ENCODE measurements at places on chromosomes 2 and 18.

DNA sequence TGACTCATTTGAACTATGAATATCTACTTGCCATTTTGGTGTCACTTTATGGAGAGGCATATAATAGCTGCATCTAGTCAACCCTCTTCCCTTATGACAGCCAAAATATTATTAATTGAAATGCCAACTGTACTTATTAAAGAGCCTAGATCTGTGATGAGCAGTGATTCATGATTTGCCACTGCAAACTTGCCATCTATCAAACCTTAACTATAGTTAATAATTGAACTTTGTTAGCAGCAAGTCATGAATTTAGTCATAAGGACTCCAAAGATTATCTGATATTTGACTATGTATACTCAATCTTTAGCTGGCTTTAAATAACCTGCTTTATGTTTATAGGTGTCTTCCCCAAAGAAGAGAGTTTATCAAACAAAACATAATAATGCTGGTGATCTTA, 116.4 kb upstream of the VWC2L start:
- no peak for DNase-seq

GRCh38 chr2:171793691-171794678, 100.1 kb downstream of the SLC25A12 start:
- DNase-seq: no peak

DNA sequence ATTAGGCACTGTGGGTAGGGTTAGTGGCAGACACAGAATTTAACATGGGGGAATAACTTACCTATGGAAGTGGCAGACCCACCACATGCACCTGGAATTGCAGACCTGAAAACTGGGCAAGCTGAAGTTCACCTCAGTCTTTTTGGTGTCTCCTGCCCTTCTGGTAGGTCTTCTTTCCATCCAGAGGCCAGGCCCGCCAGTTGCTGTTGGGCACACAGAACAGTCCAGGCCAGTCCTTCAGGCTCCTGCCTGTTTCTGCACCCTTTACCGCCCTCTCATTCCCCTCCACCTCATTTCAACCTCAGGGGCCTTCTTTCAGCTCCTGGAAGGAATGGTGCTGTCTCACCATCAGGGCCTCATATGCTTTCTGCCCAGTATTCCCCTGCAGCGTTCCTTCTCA, 358.9 kb upstream of the ETAA1 start:
- DNase-seq: no peak

DNA sequence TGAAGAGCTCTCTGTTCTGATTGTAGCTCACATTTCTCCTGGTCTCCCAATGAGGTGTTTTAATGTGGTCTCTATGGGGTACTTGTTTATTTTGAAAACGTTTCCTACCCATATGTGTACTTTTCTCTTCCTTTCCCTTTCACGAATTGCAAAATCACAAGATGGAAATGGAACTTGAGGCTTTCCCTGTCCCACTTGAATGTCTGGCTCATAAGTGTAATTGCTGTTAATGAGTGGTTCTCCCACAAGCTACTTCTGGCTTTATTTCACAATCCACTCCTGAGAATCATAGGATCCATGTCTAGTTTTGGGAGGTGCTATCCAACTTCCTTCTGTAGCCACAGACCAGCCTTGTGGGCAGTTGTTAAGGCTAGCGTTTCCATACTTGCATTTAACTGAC, 81.1 kb upstream of the CAVIN2 start:
- DNase-seq: peak; percentile 90

DNA sequence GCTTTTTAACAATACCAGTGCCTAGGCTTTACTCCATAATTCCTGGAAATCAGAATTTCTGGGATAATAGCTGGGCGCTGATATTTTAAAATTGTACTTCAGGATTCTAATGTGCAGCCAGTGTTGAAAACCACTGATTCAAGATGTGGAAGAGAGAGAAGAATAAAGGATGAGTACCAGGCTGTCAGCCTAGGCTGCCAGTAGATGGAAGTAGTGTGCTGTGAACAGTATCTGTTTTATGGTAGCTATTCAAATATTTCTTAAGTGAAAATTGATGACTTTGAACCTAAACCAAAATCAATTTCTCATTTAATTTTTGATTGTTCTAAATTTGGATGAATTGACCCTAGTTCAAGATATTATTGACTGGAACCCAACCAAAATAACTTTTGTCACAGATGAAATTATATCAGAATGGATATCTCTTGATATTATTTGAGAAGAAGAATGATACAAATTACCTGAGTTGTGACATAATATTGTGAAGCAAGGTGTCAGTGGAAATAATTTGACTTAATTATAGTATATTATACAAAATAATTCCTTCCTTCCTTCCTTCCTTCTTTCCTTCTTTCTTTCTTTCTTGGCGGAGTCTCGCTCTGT, 88.0 kb downstream of the COMMD1 start:
- DNase-seq: peak; percentile 11

GRCh38 chr2:47404356-47404755, 1.4 kb downstream of the MSH2 start:
- DNase-seq: no peak

DNA sequence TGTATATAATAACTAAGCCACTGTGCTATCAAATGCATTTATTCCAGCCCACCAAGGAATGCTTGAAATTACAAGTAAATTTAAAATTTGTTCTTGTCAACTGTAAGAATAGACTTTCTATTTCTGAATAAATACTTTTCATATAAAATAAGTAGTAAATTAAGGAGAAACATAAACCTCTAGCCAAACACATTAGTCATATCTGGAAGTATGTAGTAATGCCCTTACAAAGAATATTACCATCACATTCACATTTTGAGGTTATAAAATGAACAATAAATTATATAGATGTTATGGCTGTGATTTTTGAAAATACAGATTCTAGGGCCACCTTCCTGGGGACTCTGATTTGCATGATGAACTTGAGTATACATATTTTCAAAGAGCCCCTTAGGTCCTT, 54.7 kb downstream of the SERPINB7 start:
- no peak for DNase-seq

- DNase-seq: no peak
Measured at GRCh38 chr18:74950479-74950878, 258.5 kb downstream of the PTGR3 start.

GRCh38 chr2:143262389-143262788, 133.2 kb downstream of the ARHGAP15 start:
- DNase-seq: no peak

DNA sequence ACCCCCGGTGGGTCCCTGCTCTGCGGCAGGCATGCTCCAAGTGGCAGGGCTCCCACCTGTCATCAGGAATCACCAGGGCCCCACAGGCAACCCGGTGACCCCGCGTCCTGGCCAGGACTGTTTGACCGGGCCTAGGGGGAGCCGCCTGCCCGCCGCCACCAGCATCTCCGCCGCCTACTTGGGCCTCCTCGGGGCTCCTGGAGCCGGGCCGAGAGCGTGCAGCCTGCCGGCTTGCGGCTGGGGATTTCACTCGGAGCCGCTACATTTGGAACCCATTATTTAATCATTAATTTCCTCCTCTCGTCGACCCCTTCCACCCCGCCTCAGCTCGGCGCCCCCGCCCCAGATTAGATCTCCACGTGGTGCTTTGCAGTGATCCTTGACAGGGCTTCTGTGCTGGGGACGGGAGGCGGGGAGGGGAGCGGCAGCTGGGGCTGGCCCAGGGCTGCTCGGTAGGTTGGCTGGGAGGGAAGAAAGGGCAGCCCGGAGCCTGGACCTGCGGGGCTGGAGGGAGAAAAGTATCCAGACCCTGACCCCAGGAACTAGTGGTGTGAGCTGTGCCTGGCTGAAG, 295.4 kb downstream of the CYP26B1 start:
- no peak for DNase-seq

GRCh38 chr2:65700004-65700651, 267.7 kb upstream of the SPRED2 start:
- DNase-seq: no peak

DNA sequence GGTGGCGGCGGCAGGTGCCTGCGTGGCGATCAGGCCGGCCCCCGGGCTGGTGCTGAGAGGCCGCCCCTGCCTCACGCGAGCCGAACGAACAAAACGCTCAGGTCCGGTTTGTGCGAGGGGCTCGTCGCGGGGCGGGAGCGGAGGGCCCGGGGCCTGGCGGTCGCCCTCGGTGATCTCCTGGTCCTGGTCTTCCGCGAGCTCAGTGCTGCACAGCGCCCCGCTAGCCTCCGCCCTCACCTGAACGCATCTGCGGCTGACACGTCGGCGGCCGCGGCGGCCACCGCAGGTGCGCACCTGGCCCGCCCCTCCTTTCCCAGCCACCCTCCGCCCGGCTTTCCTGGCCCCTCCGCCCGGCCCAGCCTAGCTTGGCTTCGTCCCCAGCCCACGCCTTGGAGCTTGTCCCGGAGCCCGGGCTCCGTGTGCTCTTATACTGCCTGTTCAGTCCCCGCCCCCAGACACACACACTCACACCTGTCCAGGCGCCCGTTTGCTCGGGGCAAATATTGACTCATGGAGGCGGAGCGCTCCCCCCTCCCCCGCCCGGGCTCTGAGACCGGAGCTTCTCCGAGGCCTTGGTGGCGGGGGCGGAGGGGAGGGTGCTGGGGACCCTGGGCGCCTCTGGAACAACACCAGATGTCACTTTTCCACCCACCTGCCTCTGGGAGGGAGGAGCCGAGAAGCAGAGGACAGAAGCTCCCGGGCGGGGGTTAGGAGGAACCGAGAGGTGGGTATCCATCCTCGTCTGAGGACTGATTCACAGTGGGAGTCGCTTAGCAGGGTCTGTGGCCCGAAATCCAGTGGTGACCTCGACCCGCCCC, 8.6 kb upstream of the CRYBA2 start:
- no peak for DNase-seq

GRCh38 chr2:201419057-201419635, 32.1 kb downstream of the TRAK2 start:
- no peak for DNase-seq

- no peak for DNase-seq
Measured at GRCh38 chr18:43303376-43303775, 26.1 kb upstream of the SYT4 start.

DNA sequence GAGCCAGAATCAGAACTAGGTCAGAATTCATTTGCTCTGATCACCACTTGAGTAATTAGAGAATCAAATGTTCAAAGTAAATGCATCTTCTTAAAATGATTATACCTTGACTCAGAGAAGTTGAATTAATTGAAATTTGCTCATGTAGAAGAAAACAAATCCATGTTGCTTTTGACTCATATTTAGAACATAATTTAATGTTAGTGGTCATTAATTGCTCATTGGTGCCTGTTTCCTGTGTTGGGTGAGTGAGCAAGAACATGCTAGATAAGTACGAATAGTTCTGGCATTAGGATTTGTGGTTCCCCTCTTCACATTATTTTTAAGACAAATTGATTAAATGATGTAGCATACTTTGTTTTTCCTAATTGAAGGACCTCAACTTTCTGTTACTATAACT, 19.0 kb downstream of the ACVR2A start:
- DNase-seq: no peak

- DNase-seq: no peak
Measured at GRCh38 chr2:231684314-231685223, 23.8 kb upstream of the PTMA start.

DNA sequence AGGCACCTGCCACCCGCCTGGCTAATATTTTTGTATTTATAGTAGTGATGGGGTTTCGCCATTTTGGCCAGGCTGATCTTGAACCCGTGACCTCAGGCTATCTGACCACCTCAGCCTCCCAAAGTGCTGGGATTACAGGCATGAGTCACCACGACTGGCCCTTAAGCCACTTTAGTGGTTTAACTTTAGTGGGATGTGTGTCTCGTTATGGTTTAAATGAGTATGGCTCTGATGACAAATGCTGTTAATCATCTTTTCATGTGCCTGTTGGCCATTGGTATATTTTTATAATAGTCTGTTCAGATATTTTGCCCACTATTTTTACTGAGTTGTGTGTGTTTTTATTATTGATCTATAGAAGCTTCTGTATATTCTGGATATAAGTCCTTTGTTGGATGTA, 205.9 kb downstream of the MYO1B start:
- no peak for DNase-seq

DNA sequence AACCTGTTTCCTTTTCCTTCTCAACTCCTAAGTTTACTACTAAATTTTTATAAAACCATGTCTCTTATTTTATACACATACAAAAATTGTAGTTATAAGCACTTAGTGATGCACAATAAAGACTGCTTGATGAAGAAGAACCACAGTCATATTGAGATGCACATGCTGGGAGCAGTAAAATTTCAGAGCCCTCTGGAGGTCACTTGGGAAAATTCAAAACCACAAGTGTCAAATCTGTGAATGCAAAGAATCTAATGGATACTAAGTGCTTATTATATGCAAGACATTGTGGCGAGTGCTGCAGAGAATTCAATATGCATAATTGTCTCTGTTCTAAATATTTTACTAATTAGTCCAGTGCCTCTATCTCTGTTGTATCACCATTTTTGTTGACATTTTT, 180.5 kb downstream of the VWC2L start:
- no peak for DNase-seq

- DNase-seq: no peak
Measured at GRCh38 chr2:142585785-142586184, 291.7 kb upstream of the KYNU start.

DNA sequence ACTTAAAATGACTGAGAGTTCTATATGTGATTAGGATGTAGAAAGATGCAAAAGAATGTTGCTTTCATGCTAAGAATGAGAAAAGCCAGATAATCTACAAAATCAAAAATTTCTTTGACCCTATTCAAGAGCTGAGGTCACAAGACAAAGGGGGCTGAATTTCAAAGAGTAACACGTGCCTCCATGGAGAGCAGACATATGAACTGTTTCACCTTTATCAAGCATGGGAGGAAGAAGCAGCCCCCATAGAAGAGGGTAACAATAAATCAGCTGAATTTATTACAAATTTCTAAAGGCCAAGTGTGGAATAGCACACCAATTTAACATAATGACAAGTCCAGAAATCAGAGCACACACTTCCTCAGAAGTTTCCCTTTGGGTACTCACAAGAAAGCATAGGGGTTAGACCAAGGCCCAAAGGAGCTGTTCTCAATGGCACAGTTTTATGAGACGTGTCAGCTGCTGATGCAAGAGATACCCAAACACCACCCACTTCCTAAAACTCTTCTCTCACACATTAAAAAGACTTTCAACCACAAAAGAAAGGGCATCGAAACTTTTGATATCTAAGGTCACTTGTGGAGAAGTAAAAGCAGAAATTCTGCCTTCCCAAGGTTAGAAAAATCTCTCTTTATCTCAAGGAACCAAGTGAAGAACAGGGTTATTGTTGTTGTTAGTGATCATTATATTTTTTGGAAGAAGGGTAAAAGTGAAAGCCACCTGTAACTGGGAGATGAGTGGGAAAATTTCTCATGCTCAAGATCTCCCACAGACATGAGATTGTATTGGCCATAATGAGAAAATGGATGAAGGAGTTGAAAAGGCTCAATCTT, 950.1 kb downstream of the TRIB2 start:
- no peak for DNase-seq

All from H4 (cell line).